ENCODE measurements at places on chromosomes 6 and 20.

DNA sequence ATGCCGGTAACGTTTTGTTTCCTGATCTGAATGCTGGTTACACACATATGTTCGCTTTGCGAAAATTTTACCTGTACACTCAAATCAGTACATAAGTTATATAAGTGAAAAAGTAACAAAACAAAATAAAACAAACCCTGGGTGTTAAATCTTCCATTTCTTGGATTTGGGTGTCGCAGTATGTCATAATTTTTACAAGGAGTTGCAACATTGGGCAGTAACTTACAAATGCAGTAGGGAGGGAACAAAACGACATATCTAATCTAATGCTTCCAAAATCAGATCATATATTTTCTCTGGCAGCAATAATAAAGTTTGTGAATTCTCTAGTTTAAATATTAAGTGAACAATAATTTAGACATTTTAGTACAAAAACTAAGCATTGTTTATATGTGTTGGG is 25.2 kb downstream of the SNX14 start:
- no peak for DNase-seq

- no peak for DNase-seq
Measured at GRCh38 chr20:50628332-50628731, 63.0 kb downstream of the RIPOR3 start.

DNA sequence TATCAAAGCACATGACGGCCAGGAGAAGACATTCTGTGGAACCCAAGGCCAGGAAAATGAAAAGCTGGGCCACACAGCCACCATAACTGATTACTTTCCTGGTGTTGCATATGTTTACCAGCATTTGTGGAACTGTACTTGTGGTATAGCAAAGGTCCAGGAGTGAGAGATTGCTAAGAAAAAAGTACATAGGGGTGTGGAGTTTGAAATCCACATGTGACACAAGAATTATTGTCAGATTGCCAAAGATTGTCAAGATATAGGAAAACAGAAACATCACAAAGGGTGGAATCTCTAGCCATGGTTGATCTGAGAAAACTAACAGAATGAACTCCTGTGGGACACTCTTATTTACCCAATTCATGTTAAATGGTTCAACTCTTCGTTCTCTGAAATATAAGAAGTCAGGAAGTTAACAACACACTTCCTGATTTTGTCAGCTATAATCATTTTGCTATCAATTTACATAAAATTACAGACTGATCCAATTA is at the start of gene OR2B2:
Gene OR2B2, minus strand, starts transcription at position 441 of the 491 bp plus-strand sequence. Its CDS starts 77 bp downstream, at position 364.
- DNase-seq: no peak

DNA sequence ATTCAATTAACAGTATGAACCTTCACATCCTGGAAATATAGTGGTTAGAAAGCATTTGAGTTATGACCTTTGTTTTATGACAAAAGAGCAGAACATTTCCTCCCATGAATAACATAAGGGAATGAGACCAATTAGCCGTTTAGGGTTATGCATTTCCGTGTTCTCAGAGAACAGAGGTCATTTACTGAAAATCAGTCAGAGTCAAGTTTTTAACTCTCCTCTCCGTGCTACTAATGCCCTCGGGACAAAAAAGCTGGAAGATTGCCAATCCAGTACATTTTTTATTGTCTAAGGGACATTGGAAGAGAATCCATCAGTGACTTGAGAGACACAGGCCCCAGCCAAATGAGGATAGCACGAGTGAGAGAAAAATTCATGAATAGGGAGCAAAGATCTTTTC is 632.7 kb downstream of the RFPL4B start:
- no peak for DNase-seq

- no peak for DNase-seq
Measured at GRCh38 chr20:62745279-62745951, 36.8 kb downstream of the NTSR1 start.

DNA sequence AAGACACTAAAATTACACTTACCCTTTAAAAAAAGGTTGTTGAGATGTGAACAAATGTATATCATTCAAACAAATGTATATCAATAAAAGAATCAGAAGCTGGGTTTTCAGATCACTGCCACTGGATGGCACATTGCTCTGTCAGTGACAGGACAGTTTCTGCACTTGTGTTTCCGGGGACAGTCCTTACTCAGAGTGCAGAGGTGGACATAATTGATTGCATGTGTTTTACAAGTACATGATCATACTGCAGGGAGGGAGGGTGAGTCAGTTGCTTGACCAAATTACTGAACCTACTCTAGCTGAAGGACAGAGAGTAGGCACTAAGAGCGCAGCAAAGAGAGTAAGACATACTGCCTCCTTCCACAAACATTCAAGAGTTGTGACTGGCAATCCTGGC is 302.3 kb downstream of the TENT5A start:
- no peak for DNase-seq

- no peak for DNase-seq
Measured at GRCh38 chr6:70180901-70181599, 121.8 kb downstream of the COL9A1 start.

- DNase-seq: no peak
Measured at GRCh38 chr6:81204731-81205130, 547.8 kb downstream of the TENT5A start.

DNA sequence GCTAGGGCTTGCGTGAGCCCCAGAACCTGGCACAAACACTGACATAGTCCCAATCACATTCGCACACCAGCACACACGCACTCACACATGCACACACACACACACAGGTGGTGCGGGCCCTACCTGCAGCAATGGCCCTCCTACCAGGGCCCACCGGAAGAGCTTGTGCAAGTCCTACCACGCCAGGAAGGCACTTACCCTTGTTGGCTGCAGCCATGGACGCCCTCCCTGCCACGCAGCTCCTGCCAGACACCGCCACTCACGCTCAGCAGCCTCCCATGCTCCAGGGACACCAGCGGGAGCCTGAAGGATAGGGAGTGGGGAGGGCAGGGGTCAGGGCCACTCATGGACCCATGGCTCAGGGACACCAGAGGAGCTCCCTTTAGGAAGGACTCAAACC is 7.7 kb downstream of the ADISSP start:
- DNase-seq: no peak

DNA sequence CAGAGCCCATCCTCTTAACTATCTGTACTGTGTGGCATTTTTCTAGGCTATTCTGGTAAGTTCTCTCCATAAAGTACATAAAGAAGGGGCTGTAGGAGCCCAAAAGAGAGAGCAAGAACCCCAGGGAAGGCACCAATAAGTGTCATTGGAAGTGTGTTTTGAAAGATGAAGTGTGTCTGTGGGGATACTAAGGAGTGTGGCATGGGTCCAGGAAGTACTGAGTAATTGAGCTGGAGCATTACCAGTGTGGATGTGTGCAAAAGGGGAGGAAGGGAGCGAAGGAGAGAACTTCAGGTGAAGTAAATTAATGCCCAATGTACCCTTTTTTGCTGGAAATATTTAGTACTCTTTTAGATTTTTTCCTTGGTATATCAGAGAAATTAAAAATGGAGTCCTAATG is 63.9 kb downstream of the KCNS1 start:
- DNase-seq: no peak

- no peak for DNase-seq
Measured at GRCh38 chr6:9173229-9173628, 737.9 kb upstream of the SLC35B3 start.

- DNase-seq: no peak
Measured at GRCh38 chr6:2264932-2265331, 19.5 kb upstream of the GMDS start.

- no peak for DNase-seq
Measured at GRCh38 chr6:155517294-155517693, 61.7 kb upstream of the NOX3 start.

DNA sequence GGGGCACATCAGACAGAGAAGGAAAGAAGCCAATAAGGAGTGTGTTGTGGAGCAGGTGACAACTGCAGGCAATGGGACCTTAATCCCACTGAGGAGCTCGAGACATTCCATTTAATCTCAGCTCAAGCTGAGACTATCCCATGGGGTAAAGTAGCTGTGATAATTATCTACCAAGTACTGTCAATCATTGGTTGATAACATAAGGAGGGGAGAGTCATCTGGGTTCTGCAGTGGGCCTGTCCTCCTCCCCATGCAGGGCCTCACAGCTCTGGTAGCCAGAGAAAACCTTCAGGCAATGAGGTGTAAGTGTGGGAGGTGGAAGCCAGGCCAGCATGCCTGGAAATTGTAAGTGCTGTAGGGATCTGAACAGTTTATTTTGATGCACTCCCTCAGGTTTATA is 375.0 kb upstream of the ARID1B start:
- no peak for DNase-seq

- DNase-seq: no peak
Measured at GRCh38 chr20:58583586-58583985, 67.5 kb upstream of the STX16 start.

DNA sequence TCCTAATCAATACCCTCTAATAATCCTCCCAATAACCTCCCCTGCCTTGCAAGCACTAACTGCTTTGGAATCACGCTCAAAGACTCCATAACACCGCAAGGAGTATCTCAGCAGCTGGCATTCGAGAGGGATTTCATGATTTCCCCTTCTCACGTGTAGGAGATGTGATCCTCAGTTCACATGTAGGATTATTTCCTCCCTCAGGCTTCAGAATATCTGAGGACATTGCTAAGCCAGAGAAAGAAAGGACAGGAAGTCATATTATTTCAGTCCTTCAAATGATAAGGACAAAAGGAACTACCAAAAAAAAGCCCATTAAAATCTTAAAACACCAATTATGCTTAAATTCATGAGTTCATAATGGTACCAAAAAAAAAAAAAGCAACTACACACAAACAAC is 122.9 kb downstream of the NFATC2 start:
- DNase-seq: no peak

DNA sequence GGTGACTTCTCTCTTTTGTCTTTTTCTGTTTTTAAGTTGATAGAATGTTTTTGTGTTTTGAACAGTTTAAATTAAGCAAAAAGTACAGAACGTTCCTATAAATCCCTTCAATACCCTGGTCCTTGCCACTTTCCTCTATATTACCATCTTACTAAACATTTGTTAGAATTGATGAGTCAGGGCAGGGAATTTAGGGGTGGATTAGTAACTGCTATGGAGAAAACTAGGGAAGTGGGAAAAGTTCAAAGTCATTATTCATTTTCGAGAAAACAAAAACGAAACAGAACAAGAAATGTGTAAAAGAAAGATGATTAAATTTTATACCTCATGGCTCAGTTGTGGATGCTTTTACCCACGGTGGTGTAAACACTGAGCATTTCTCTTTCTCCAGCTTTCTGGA is 240.4 kb upstream of the SULF2 start:
- DNase-seq: no peak

- peak; percentile 81 for DNase-seq
Measured at GRCh38 chr20:41339957-41340326, 679 bp upstream of the LPIN3 start.

DNA sequence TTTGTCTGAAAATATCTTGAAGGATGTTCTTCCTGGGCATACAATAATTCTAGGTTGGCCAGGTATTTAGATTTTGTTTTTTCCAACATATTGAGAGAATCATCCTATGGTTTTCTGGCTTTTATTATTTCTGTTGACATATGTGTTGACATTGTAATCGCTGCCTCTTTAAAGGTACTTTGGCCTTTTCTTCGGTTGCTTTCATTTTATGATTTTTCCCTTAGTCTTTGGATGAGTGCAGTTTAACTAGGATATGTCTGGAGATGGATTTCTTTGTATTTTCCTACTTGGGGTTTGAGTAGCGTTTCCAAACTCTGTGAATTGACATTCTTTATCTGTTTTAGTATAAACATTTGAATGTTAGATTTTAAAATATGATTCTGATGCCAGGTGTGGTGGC is 11.5 kb downstream of the SERPINB1 start:
- no peak for DNase-seq

DNA sequence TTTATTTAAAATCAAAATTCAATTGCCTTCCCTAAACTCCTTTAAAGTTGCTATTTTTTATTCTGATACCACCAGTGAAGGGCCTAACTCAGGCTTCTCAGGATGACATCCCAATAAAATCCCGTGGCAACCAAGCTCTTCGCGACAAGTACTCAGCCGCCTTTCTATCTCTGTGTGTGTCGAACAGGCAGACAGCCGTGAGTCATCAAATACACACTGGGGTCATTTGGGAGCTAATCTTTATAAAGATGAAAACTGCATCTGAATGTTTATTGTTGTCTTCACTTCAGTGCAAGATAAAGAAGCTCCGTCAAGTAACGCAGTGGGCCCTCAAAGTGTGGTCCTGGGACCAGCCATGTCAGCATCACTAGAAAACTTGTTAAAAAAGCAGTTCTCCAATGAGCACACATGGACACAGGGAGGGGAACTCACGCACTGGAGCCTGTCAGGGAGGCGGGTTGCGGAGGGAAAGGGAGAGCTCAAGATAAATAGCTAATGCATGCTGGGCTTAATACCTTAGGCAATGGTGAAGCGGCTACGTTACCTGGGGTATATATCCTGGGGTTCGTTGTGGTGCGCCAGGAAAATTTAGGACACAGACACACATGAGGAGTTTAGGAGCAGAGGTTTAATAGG is 119.3 kb downstream of the RNF144B start:
- DNase-seq: no peak

All from stimulated activated CD4-positive, alpha-beta T cell treated with anti-CD3 and anti-CD28 coated beads, TNF-alpha, amount 100 ng/mL, for 4 hours (primary cell).